Left lung (tissue), 14 donors: ENCODE measurements at places on chromosomes 3 and 15. TPM values are rescaled to one million over a fixed set of nuclear protein-coding genes. Genes with fewer than 3 reads are reported as not detected.

DNA sequence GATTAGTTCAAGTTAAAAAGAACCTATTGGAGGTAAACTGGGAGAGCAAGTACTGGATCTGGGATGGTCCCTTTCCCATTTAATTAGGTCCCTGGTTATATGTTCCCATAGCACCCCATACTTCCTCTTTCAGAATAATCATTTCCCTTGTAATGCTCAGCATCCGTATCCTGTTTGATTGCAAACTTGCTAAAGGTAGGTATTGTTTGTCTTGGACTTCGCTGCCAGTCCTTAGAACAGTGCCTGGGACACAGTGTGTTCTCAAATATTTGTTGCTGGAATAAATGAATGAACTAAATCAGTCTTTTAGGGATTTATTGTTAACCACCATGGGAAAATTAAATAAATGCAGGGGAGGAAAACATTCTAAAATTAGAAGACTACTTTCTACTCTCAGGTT, 299.8 kb downstream of the GRM7 start:
- no peak overlapping the region for H3K4me3 ChIP-seq
- no peak for DNase-seq
- H3K36me3 ChIP-seq, result no peaks in the 10 kb centered on the region
- no peak overlapping the region for H3K27ac ChIP-seq
- H3K27me3 ChIP-seq, result no peaks in the 10 kb centered on the region

DNA sequence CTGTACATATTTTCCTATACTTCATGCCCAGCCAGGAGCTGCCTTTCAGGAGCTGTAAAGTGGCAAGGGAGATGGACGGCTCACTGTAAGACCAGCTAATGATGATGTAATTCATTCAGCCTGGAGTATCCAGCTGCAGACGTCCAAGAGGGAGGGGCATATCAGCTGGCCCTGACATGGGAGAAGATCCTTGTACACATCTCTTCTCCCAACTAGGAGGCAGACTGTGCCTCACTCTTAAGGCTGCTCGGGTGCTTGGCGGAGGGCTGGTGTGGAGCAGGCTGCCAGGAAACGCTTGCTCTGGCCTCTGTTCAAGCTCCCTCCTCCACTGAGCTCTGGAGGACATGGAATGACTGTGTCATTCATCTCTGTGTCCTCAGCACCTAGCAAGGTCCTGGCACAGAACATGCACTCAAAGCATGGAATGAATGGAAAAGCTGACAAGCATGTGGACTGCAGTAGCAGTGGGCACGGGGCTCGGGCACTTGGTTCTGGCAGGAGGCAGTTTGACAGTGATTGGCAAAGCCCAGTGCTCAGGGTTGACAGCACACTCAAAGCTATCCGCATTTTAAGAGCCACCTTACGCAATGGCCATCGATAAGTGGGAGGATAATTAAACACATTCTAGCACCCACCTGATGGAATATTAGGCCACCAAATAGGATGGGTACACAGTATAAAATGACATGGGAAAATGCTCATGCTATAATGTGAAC, 72.4 kb downstream of the TBC1D2B start:
- no peak overlapping the region for H3K4me3 ChIP-seq
- H3K4me1 ChIP-seq, result peaks cover 40% of the 10 kb centered on the region
- no peaks in the 10 kb centered on the region for H3K27me3 ChIP-seq
- H3K36me3 ChIP-seq, result no peaks in the 10 kb centered on the region
- peak overlapping the region; percentile 10 for H3K27ac ChIP-seq

DNA sequence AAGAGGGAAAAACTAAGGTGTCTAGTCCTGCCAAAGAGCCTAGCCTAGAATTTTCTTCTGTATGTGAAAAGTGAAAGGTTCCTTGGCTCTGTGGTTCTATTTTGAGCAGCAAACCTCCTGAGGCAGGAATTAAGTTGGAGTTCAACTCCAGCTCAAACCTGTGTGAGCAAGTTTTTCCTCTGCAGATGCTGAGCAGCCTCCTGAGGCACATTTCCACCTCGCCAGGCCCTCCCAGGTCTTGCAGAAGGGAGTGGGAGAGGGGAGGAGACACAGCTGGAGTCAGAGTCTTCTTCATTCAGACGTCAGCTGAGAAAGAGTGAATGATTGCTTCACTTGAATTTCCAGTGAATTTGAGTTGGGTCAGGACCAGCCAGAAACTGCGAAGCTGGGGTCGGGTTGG, 69.5 kb upstream of the ETV5 start:
- no peak overlapping the region for H3K4me3 ChIP-seq
- H3K36me3 ChIP-seq, result no peaks in the 10 kb centered on the region
- H3K27ac ChIP-seq, result no peak overlapping the region

DNA sequence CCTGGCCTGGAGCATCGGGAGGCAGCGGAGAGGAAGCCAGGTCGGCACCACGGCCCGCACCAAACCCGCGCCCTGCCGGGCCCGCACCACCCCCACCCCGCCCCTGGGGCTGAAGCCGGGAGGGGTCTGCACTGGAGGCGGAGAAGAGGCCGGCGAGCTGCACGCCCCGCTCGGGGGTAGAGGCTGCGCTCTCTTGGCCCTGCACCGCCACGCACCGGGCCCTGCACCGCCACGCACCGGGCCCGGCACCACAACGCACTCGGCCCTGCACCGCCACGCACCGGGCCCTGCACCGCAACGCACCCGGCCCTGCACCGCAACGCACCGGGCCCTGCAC, 41.4 kb downstream of the MUC20 start:
- H3K36me3 ChIP-seq, result no peaks in the 10 kb centered on the region
- no peaks in the 10 kb centered on the region for H3K4me1 ChIP-seq

DNA sequence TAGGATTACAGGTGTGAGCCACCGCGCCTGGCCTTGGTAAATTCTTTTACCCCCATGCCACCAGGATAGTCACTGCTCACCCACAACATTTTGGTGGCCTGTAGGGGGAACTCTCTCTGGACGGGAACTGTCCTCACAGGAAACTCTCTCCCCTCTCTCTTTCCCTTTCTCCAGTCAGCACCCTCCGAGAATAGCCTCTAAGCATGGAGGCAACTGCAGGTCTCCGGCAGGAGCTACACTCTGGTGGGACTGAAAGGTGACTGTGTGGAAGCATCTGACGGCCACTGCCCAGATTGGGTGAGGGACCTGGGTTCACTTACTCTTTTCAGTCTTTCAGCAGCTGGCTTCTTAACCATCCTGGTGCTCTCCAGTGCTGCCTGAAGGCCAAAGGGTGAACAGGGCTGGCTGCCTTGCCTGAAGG, 21.3 kb downstream of the TRANK1 start:
- H3K36me3 ChIP-seq, result no peaks in the 10 kb centered on the region
- H3K4me3 ChIP-seq, result no peak overlapping the region
- no peaks in the 10 kb centered on the region for H3K4me1 ChIP-seq
- no peak overlapping the region for H3K27ac ChIP-seq
- no peak for DNase-seq
- H3K27me3 ChIP-seq, result no peaks in the 10 kb centered on the region

GRCh38 chr3:122773944-122774509, 19.6 kb downstream of the HSPBAP1 start:
- no peaks in the 10 kb centered on the region for H3K36me3 ChIP-seq
- peak overlapping the region; percentile 26 for H3K27ac ChIP-seq
- H3K4me1 ChIP-seq, result peaks cover 22% of the 10 kb centered on the region
- H3K4me3 ChIP-seq, result no peak overlapping the region

DNA sequence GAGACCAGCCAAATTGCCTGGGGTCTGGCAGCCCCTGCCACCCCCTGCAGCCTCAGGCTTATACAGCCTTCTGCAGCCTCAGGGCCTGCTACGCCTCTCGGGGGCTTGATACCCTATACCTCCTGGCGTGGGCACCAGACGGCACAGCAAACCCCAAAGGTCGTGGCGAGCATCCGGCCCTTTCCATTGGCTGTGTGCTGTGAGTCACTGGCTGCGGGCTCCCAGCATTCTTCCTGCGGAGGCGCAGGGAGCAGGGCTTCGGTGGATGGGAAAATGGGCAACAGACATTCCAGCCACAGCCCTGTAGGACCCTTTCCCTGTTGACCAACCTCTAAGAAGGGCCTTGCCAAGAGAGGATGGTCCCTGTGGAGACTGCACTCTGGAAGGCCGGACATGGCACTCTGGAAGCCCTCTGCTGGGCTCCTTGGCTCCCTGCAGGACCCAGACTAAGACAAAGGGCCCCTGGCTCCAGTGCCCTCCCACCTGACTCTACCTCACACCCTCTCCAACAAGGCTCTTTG, 59.6 kb downstream of the ITGA11 start:
- H3K27ac ChIP-seq, result no peak overlapping the region
- no peak overlapping the region for H3K4me3 ChIP-seq
- H3K27me3 ChIP-seq, result no peaks in the 10 kb centered on the region

DNA sequence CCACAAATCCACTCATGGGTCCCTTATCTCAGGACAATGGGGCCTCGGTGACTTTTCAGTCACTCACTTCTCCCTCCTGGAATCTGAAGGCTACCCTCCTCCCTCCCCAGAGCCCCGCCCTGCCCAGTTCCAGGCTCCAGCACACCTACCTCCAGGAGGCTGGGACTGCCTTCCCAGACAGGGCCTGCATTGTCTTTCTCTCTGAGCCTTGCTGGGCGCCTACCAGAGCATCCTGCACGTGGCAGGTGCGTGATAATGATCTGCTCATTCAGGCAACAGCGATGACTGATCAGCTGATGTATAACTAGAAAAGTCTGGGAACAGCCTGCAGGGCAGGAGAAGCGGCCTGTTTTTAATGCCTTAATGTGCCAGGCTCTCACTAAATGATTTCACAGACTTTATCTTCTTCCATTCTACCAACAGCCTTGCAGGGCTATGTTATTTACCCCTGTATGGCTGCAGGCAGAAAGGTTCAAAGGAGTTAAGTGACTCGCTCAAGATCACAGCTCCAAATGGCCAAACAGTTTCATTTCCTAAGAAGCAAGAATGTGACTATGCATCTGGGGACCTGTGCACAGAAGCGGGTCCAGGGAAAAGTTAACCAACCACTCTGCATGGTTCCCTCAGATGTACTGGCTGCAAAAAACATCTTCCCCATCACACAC, 6.3 kb downstream of the ADAMTS17 start:
- no peak overlapping the region for H3K27ac ChIP-seq
- H3K27me3 ChIP-seq, result peaks cover 2% of the 10 kb centered on the region
- H3K4me1 ChIP-seq, result peaks cover 3% of the 10 kb centered on the region
- H3K36me3 ChIP-seq, result no peaks in the 10 kb centered on the region

Gene DPPA4
- total RNA-seq, result 0.16 TPM

Gene CAND2
- total RNA-seq, result 7.8 TPM

Gene GABRG3
- 0.23 TPM for total RNA-seq

Gene GABRR3
- not detected for total RNA-seq

Gene PLAAT1
- not detected for total RNA-seq
